CD8-positive, alpha-beta memory T cell (primary cell): ENCODE measurements at places on chromosomes 11 and 22.

DNA sequence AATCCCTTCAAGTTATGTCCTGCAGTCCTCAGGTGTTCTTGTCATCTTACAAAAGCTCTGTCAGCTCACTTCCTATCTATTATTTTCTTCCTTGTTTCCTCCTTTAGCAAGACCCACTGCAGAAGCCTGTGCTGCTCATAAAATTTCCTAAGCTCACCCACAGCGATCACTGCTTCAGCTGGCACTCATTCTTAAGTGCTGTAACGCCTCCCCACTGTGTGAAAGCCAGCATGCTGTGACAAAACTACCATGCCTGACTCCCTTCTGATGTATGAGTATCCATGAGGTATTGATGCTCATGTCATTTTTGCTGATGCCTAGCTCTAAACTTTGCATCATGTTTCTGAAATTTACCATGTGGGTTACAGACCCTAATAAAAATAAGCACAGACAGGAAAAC is 41.5 kb upstream of the CNTN5 start:
- DNase-seq = no peak

- no peak for DNase-seq
These were observed 285.4 kb downstream of the C11orf87 start for GRCh38 chr11:109707411-109707810.

DNA sequence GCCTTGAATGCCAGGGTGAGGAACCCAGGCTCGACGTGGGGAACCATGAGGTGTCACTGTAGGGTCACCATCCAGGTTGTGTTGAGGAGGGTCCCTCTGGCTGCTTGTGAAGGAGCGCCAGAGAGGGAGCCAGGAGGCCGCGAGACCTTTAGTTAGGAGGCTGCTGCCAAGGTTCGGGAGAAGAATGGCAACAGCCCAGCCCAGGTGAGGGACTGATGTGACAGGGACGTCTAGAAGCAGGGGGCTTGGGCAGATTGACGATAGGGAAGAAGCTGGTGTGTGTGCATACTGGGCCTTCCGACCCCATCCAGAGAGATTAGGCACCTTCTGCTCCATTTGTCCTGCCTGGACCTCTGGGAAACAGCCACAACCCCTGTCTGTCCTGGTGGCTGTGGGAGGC is 49.0 kb downstream of the MYO7A start:
- no peak for DNase-seq

- DNase-seq = no peak
These were observed 64.5 kb upstream of the LARGE1 start for GRCh38 chr22:33984656-33985285.

GRCh38 chr11:88484873-88485621 is 147.5 kb upstream of the CTSC start:
- DNase-seq = peak; percentile 18

- DNase-seq = no peak
These were observed 377.4 kb downstream of the DYNC2H1 start for GRCh38 chr11:103486604-103487003.

DNA sequence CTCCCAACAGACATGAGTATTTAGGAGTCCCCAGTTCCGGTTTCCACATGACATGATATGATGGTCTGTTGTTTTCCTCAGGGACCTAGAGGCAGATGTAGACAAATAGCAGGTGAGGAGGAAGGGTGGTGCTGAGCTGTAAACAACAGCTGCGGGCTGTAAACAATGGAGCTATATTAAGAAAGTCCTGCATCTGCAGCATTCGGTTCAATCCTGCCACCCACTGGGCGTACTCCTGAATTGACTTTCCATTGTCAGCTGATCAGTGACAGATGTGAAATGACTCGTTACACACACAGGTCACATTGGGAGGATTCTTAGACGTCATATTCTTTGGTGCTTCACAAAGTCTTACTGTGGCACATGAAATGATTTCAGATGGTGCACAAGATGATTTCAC is 26.8 kb upstream of the RAG1 start:
- no peak for DNase-seq

GRCh38 chr11:120095516-120095915 is 42.4 kb downstream of the TRIM29 start:
- no peak for DNase-seq

DNA sequence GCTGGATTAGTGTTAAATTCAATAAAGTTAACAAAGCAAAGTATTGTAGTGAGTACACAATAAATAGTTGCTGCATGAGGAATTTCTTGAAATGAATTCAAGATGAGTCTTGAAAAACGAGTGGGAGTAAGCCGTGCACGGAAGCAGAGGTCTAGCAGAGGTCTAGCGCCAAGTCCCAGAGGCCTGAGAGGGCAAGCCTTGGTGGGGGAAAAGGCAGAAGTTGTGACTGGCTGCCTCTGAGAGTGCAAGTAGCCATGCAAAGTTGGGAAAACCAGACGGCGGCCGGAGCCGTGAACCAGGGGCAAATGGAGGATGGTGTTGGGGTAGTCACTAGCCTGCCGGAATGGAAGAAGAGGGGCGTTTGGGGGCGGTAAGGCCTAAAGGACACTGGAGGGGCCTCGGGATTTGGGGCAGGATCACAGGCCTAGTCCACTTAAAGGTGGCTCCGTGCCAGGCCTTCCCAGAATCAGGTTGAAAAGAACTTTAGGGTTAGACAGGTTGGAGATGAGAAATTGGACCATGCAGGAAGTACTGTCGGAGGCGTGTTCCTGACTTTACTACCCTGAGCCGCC is 379 bp upstream of the SLC3A2 start:
- DNase-seq = no peak

GRCh38 chr11:61114913-61115312 is 12.6 kb downstream of the CD5 start:
- DNase-seq = no peak

DNA sequence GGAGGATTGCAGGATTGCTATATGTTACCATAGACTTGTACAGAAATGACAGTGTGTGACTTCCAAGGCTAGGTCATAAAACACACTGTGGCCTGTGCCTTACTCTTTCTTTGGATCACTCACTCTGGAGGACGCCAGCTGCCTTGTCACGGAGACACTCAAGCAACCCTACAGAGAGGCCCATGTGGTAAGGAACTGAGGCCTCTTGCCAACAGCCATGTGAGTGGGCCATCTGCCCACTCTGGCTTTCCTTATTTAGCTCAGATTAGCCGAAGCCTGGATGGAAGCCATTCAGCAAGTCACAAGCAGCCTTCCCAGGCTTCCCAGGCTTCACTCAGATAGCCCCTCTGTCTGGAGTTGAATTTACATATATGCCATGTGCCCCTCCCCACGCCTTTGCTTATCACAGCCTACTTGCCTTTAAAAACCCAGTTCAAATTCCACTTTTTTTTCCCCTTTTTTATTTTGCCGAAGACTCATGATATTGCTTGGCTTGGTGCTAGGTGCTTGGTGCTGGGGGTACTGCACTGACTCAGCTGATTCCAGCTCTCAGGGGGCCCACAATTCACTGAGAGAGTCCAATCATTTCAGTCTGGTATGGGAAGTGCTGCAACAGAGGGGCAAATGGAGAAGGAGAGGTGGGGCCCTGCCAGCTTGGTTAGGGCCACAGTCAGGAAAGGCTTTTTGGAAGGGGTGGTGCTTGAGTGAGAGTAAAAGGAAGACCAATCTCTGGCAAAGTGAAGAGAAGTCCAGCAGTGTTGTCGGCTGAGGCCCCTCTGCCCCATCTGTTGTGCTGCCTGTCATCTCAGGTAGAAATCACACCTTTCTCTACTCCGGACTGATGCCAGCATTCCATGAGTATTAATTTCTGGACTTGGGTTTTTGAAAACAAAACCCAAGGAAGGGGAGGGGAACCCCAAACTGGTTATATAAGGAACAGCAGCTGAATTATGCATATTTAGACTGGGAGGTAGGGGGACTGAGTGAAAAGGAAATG is 14.5 kb upstream of the P4HA3 start:
- no peak for DNase-seq

DNA sequence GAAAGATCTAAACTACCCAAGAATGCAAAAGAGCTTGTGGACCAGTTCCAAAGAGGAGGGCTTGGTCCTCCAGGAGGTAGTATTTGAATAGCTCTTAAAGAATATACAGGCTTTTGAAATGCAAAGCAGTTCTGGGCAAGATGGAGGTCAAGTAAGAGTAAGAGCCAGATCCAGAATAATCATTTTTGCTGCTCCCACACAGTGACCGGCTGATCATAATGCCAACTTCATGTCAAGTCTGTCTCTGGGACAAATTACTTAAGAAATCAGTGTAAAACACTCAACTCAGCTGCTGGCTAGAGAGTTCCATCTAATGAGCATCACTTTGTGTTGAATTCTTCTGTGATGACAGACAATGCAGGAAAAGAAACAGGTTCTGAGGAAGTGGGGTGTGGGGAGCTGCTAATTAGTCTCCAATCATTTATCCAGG is 250.9 kb upstream of the NARS2 start:
- no peak for DNase-seq

- no peak for DNase-seq
These were observed 57.7 kb downstream of the FLRT1 start for GRCh38 chr11:64093233-64094039.
